ENCODE measurements at places on chromosomes 12 and 14.

- no peak for DNase-seq
Measured at GRCh38 chr12:24748326-24748725, 200.6 kb downstream of the BCAT1 start.

DNA sequence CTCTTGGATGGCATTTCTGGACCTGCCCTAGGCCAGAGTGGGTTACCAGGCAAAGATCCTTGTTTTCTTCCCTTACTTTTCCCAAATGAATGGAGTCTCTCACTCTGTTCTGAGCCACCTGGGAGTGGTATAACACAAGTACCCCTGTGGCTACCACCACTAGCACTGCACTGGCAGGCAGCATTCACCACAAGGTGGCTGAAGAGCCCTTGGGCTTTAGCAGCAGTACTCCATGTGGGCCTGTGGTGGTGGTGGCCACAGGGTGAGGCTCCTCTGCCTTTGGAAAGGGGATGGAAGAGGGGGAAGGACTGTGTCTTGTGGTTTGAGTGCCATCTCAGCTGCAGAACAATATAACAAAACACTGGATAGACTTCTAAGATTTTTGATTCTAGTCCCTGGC is 38.1 kb upstream of the LMNTD1 start:
- DNase-seq, result no peak

DNA sequence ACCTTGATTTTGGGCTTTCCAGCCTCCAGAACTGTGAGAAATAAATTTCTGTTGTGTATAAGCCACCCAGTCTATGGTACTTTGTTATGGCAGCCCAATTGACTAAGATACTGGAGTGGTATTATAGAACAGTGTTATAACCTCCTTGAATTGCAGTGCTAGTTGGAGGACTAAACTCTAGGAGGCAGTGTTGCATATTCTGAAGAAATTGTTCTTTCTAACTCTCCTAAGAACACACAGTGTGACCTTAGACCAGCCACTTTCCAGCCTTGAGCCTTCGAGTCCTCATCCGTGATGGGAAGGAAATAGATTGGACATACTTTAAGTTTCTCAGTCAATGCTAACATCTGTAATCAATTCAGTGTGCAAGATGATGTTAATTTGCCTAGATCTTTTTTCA is 22.4 kb upstream of the LRRC10 start:
- DNase-seq, result no peak

GRCh38 chr12:8948701-8949341 is 624 bp downstream of the M6PR start:
- DNase-seq, result no peak

GRCh38 chr12:9745199-9745598 is 12.3 kb upstream of the CLECL1 start:
- no peak for DNase-seq

DNA sequence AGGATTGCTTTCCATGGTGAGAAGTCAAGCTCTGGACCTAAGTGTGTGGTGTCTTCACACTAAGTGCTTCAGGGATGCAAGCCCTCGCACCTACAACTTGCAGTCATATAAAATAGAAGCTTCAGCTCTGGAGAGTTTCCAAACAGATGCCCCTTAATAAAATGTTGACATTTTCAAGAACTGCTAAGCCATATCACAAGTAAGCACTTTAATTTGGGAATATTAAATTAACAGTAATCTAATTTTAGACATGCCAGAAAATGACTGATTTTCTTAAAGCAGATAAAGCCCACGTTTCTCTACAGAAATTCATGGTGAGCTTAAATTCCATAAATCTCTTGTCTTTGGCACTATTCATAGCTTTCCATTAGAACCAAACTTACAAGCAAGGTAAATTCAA is 600.1 kb upstream of the FLRT2 start:
- DNase-seq, result no peak

- no peak for DNase-seq
Measured at GRCh38 chr12:11786638-11787365, 137.3 kb downstream of the ETV6 start.

DNA sequence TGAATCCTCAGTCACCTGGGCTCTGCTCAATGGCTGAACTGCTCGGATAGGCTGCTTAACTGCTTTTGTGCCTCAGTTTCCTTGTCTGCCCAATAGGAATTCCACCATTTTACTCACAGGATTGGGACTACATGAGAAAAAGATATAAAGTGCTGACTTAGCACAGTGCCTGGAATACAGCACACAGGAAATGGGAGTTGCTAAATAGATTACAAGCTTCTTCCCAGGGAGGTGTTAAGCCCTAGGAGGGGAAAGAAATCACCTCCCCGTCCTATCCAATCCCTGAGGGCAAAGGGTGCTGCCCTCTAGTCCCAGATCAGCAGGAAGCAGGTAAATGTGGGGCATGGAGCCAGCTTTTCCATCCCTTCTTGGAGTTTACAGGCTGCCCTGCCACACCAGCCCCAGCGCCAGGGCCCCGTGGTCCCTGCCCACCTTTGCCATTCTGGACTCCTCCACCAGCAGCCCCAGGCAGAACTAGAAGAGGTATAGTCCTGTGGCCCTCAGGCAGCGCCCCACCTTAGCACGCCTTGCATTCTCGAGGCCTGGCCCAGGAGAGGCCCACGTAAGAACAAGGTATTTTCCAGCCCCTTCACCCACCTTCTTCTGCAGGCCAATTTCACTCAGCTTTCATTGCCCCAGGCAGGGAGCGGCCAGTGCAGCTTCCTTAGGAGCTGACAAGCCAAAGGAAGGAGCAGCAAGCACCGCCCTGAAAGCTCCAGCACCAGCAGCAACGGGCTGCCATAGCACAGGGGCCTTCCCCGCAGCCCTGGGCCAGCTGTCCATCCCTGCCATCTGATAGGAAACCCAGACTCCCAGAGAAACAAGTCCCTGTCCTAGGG is 28.8 kb upstream of the RPLP0 start:
- no peak for DNase-seq

DNA sequence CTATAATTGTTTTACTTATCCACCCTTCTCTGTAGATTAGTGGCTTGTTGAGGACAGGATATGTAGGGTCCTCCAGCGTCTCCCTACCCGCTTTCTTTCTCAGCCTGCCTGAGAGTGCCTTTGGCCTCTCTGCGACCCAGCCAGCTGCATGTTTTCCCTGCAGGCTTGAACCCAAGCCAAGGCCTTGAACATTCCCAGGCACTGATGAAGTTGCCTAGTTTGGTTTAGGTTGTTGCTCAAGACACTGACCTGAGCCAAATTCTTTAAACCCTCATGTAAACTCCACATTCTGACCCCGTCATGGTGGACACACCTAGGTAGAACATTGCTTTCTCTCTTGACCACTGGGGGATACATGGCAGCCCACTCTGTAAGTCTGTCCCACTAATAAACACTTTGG is 33.4 kb upstream of the TXNRD1 start:
- DNase-seq, result no peak

DNA sequence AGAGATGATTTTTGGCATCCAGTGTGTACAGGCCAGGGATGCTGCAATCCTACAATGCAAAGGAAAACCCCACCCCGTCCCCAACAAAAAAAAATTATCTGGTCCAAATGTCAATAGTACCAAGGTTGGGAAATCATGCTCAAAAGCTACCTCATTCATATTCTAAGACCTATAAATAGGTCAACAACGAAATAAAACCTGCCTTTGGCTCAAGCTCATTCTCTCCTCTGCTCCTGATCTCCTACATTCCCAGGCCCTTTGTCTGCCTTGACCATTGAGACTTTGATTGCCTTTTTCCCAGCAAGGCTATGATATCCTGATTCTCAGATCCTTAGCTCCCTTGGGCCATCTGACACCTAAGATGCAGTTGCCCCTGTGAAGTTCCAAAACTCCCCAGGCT is 30.0 kb downstream of the ANKS1B start:
- no peak for DNase-seq

GRCh38 chr14:91221270-91221669 is 23.2 kb downstream of the GPR68 start:
- no peak for DNase-seq

DNA sequence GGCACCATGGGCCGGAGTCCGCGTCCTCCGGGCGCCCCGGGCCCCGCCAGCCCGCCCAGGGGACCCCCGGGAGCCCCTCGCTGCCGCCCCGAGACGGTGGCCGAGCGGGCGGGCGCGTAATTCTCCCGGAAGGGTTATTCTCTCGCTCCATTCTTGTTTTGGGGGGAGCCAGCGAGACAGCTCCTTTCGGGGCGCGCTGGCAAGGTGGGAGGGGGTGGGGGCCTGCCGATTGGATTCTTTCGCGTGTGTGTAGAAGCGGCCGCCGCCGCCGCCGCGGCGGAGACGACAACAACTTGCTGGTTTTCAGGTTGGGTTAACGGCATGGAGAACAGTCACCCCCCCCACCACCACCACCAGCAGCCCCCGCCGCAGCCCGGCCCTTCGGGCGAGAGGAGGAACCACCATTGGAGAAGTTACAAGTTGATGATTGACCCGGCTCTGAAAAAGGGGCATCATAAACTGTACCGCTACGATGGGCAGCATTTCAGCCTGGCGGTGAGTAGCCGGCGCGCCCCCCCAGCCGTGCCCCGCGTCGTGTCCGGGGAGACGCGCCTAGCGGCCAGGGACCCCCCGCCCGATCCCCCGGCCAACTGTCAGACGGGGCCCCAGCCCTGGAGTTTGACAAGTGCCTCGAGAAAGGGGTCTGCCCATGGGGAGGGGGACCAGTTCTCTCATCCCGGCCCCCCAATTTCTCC is 755 bp downstream of the SETD1B start:
- DNase-seq, result no peak

DNA sequence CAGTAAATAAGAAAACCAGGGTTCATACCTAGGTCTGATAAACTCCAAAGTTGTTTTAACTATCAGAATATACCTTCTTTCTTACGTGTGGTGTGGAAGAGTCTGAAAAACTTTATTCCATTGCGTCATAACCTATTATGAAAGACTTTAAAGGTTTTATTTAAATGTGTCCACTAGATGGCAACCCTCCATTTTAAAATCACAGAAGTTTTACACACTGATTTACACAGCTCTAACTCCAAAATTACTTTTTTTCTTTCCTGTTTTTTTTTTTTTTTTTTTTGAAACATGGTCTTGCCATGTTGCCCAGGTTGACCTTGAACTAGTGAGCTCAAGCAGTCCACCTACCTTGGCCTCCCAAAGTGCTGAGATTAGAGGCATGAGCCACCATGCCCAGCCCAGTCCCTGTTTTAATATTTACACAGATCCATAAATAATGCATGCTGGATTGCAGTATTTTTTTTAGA is 17.3 kb upstream of the TMPRSS12 start:
- DNase-seq, result no peak

DNA sequence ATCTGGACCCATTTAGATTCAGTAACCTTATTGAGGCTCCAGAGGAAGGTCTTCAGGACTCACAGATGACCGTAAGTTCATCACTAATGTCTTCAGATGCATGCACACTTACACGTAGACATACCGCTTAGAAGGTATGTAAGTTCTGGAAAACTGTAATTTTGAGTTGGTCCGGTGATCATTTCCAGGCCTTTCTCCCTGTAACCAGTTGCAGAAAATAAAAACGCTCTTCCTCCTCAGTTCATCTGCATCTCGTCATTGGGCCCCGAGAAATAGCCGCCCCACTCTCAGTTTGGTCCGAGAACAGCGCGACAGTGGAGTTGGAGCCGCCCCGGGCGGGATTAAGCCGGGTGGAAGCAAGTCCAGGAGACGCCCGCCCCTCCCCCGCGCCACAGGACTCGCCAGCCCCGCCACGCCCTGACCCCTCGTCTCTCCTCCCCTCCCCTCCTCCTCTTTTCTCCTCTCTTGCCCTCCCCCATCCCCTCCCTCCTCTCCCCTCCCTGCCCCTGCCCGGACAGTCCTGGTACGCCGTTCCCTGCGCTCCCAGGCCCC is 83.7 kb downstream of the TNFAIP2 start:
- no peak for DNase-seq

DNA sequence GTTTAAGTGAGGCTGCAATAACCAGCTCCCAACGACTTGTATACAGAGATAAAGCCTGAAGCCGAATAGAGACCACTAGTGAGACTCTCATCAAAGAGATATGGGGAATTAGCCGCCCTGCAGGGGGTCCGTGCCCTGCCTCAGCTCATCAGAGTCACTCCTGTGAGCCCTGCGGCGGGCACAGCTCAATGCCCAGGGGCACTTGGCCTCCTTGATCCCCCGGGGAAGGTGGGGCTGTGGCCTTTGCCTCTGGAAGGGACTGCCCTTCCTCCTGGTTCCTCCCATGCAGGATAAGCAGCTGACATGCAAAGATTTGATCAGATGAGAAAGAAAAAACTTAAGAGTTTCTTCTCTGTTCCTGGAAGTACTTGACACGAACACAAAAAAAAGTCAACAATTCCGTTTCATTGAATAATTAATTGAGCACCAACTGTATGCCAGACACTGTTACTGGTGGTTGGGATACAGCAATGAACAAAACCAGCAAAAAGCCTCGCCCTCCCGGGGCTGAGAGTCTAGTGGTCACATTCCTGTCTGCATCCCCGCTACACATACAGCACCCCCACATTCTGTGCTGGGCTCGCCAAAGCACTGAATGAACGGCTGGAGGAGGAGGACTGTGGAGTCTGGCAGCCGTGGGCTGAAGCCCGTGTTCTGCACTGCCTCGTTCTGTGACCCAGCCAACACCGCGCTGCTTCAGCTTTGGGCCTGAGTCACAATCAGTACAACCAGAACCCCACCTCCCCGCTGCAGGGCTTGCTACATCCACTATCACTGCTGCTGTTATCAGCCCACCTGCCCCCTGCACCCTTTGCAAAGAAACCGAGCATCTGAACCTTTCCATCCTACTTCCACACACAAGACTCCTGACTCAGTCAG is 10.3 kb downstream of the TTC7B start:
- no peak for DNase-seq

Measured in T1000 (cell line).